ENCODE measurements at places on chromosomes 7 and 10. TPM values are rescaled to one million over a fixed set of nuclear protein-coding genes. Genes with fewer than 3 reads are reported as not detected.

Gene ZYX
- total RNA-seq: 13.1 TPM

Gene DCLRE1C
- 11.5 TPM for total RNA-seq

GRCh38 chr7:127245607-127246006 is 7.1 kb downstream of the GRM8 start:
- DNase-seq: no peak

GRCh38 chr10:130461631-130462030 is 325.4 kb downstream of the GLRX3 start:
- no peak for DNase-seq

- DNase-seq: peak; percentile 41
These were observed 10.6 kb upstream of the TSPAN14 start for GRCh38 chr10:80443531-80443974.

All from HepG2 (cell line).